ENCODE measurements at places on chromosomes 5 and 9. TPM values are rescaled to one million over a fixed set of nuclear protein-coding genes. Genes with fewer than 3 reads are reported as not detected.

DPYSL3 gene
- 0.14 TPM for total RNA-seq

LCN15 gene
- total RNA-seq = not detected

APBA1 gene
- total RNA-seq = 1.1 TPM

GRCh38 chr5:83450183-83450966 lies 21.2 kb upstream of the VCAN start:
- no peak for DNase-seq

PDCD1LG2 gene
- 1.5 TPM for total RNA-seq

GRCh38 chr9:4069457-4070153 lies 230.3 kb downstream of the GLIS3 start:
- DNase-seq = no peak

UGT3A2 gene
- total RNA-seq = not detected

GRCh38 chr5:173302546-173303155 lies 25.6 kb downstream of the STC2 start:
- DNase-seq = no peak

TTC39B gene
- 20.3 TPM for total RNA-seq

GRCh38 chr9:85431339-85432102 lies 310.2 kb downstream of the AGTPBP1 start:
- no peak for DNase-seq

RNF208 gene
- total RNA-seq = 15.2 TPM

DNA sequence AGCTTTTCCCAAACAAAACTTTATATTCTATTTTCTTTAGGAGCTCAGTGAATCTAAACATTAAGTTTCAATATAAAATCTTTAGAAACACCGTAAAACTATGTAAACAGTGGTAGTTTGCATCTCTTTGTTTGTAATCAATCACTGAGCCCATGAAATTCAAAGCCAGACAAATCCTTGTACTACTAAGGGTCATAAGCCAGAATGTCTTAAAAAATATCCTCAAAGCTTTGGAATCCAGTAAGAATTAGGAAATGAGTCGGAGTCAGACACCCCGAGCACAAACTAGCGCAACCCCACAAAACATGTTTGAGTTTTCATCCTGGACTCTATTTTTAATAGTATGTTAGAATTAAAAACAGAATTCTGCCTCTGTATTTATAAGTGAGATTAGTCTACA lies 153.8 kb downstream of the HSPA4 start:
- no peak for DNase-seq

DNA sequence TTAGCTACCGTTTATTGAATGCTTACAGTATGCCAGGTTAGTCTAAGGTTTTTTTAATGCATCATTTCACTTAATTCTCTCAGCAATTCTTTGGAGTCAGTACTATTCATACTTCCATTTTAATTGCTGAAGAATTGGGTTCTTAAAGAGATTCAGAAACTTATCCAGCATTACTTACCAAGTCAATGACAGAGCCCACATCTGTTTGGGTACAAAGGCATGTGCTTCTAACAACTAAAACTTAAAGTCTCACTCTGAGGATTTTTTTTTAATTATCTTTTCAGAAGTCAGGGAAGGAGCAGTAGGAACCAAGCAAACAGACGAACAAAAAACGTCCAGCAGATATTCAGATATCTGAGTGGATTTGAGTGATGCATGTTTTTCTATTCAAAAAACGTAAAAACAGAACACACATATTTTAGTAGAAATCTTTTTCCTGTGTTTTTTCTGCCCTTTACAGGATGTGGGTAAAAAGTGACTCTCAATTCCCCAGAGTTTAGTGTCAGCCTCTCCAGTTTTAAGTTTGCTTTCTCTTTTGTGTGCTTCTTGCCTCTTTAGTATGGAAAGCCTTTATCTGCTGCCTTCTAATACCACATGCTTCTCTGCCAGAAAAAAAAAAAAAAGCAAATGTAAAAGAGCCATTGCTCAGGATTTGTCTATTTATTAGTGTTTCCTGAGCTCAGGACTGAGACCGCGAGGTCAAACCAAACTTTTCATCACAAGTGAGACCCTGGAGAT lies 118.0 kb downstream of the PRKACG start:
- DNase-seq = peak; percentile 75

DNA sequence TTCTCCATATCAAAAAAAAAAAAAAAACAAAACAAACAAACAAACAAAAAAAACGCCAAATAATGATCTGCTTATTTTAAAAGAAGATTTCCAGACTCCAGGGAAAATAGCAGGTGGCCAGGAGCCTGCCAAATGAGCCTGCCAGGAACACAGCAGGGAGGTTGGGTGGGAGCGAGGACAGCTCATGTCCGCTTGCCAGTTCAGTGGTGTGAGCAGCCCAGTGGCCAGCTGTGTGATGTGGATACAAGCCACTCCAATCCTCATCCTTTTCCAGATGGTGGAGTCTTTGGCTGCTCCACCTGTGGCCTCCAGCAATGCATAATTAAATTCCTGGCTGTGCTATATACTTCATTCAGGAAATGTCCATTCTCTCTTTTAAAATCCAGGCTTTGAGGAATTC lies 1025.1 kb upstream of the C9orf72 start:
- DNase-seq = no peak

GRCh38 chr9:21267485-21268346 lies 27.9 kb upstream of the IFNA14 start:
- no peak for DNase-seq

GABBR2 gene
- not detected for total RNA-seq

INSL4 gene
- total RNA-seq = not detected

- no peak for DNase-seq
Observed at GRCh38 chr9:87211669-87212068, 264.4 kb upstream of the GAS1 start.

TAF11L5 gene
- not detected for total RNA-seq

DNA sequence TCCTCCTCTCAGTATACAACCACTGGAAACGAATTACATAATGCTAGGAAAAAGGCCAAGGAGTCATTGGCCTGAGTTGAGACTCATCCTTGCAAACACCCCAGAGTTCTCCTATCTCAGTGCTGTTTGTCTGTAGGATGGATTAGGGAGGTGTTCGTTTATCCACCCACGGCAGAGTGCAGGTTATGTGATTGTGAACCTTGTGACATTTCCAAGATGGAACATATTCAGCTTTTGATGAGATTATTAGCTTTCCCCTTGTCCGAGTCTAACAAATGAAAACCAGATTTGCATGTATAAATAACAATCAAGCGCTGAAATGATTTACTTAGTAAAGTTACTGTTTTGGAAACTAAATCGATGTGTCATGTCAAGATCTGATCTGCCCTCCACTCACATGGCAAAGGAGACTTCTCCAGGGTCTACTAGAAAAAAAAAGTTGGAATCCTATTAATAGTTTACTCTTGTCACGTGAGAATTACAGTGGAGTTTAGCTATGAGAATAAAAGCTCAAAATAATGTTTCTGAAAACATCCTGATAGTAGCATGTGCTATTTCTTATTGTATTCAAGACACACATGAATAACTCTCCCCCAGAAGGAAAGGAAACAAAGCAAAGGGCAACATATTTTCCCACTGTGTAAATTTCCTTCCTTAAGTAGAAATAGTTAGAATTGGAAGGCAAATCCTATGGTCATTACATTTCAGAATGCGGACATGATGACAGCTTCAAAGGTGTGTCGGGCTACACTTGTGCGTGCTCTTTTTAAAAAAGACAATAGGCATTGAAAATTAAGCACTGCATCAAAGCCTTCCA lies 600.4 kb downstream of the EBF1 start:
- no peak for DNase-seq

GRCh38 chr9:14331120-14331519 lies 17.2 kb upstream of the NFIB start:
- no peak for DNase-seq

GRCh38 chr5:1526190-1526631 lies 2.5 kb upstream of the LPCAT1 start:
- no peak for DNase-seq

GRCh38 chr9:110835859-110836271 lies 167.3 kb downstream of the MUSK start:
- DNase-seq = no peak

- DNase-seq = no peak
Observed at GRCh38 chr9:68482548-68482947, 58.1 kb downstream of the TMEM252 start.

DNA sequence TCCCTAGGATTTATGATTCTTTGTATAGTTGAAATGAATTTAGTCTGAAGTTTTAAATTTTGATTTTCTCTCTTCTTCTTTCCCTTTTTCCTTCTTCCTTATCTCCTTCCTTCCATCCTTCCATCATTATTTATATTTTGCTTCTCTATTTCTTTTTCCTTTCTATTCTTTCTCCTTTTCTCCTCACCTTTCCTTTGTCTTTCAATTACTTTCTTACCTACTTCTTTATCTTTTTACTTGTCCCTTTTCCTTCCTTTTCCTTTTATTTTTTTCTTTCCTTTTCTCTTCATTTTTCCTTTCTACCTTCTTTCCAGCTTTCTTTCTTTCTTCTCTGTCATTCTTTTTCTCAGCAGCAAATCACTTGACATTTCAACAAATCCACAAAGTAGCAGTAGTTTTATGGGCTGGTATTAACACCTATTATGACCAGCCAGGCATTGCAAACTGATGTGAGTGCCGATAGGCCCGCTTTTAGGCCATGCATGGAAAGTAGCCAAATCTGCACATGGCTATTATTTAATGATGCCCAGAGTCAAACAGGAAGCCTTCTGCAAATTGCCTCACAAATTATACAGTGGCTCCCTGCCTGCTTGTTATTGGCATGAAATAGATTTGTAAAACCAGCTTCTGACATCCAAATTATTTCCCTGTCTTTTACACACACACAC lies 37.1 kb upstream of the NR3C1 start:
- DNase-seq = no peak

DNA sequence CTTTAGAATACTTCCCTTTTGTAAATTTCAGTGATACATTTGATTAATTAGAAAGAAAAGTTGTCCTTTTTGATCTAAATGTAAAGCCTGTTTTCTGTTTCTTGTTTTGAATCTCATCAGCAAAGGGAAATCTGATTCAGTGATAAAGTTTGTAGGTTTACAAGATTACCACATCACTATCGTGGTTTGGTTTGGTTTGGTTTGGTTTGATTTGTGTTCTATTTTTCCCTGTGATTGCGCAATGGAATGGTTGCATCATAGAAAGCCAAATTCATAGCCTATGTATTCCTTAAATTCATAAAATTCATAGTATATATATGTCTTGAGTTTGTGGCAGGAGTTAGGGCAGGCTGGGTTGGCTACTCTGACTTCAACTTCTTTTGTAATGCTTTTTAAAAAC lies 15.2 kb downstream of the SRFBP1 start:
- DNase-seq = no peak

DNA sequence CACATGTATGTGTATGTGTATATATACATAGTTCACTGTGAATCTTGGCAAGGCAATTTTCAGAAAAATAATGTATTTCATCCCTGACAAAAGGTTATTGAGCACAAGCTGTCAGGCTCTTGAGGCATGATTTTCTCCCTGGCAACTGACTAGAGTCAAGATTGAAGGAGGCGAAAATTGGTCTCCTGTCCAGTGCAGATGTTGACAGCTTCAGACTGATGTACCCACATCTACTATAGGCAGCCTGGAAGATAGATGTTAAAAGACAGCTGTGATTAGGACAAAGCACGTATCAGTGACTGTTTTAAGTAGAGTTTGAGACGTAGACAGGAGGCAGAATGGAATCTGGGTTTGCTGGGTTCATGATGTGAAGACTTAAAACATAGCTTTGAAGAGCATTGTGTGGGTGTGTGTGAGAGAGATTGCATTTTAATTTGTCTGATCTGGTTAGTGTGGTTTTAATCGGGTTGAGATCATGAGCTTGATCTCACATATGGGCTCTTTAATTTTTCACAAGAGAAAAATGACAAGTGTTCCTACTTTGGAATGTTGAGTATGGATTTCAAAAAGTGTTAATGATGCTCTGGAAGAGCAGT lies 39.1 kb downstream of the CTNNA1 start:
- DNase-seq = no peak

WNK2 gene
- 2.7 TPM for total RNA-seq

GRCh38 chr5:14009575-14009974 lies 65.1 kb upstream of the DNAH5 start:
- DNase-seq = no peak

DNA sequence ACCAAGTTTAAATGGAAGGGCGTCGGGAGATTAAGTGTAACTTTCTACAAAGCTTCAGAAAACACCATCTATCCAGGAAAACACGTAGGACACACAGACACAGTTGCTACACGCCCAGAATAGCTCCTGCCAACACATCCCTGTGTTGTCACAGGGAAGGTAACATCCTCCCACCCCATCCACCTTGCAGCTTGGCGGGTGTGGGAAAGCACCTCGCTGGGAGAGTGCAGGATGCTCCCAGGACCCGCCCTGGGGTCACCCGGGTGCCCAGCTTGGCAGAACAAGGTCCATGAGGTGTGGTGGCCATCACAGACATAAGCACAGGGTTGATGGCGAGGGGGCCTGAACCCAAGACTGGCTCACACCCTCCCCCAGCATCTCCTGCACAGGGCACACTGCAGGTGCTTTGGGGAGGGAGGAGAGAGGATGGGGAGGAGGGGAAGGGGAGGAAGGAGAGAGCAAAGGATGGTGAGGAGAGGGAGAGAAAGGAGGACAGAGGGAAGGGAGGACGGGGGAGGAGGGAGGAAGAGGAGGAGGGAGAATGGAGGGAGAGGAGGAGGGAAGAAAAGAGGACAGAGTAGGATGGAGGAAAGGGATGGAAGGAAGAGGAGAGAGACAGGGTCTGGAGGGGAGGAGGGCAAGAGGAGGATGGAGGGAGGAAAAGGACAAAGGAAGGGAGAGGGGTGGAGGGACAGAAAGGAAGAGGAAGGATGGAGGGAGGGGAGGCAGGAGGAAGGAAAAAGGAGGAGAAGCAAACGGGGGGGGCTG lies 37.2 kb downstream of the GOLM1 start:
- no peak for DNase-seq

- no peak for DNase-seq
Observed at GRCh38 chr5:154801083-154801482, 45.9 kb downstream of the LARP1 start.

SNAPC3 gene
- 31.7 TPM for total RNA-seq

Data from activated CD4-positive, alpha-beta T cell treated with anti-CD3 and anti-CD28 coated beads, Interleukin-2, amount 10 ng/mL, durations not matched to agents 24 days and 14 days (primary cell).